Stimulated activated CD8-positive, alpha-beta memory T cell treated with anti-CD3 and anti-CD28 coated beads, Interleukin-12 subunit alpha, Interleukin-12 subunit beta, amount 100 ng/mL, for 4 hours (primary cell): ENCODE measurements at places on chromosomes 7 and 10.

- no peak for DNase-seq
Measured at GRCh38 chr7:7519056-7519455, 16.6 kb downstream of the COL28A1 start.

DNA sequence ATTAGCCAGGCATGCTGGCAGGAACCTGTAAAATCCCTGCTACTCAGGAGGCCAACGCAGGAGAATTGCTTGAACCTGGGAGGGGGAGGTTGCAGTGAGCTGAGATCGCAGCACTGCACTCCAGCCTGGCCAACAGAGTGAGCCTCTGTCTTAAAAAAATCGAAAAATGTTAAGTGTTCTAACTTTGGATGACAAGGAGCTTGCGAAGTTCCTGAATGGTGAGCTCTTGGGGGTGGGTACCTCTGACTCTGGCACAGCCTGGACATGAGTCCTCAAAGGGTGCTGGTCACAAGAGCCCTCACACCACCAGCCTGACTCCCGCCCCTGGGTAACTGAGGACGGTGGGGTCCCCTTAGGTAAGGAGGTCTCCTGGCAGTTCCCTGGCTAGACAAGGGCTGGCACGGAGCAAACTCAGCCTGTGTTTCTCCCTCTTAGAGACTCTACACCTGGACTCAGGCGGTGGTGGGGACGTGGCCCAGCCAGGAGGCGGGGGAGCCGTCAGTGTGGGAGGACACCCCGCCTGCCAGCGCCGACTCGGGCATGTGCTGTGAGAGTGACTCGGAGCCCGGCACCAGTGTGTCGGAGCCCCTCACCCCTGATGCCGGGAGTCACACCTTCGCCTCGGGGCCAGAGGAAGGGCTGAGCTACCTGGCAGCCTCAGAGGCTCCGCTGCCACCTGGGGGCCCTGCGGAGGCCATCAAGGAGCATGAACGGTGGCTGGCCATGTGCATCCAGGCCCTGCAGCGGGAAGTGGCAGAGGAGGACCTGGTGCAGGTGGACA, 24.1 kb downstream of the AMZ1 start:
- no peak for DNase-seq

DNA sequence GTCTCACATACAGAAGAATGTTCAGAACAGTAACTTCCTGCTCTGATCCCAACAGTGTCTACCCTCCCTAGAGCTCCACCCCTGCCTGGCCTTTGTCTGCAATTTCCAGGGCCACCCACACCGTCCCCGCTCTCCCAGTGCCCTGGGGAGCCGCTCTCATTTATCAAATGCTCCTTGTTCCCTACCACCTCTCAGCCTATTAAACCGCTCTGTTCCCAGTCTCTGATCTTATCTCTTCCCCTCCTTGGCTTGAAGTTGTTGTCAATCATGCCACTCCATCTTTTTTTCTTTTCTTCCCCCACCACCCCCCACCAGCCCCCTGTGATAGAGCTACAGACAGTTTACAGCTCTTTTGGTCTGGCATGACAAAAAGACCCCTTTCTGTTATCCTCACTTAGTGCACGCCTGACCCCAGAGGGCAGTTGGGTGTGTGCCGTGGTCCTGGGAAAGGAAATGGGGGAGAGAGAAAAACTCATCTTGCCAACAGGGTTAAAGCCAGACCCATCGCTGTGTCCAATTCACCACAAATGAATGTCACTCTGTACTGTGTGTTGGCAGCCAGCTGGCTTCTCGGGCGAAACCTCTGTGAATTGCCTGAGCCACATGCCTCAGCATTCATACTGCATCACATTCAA, 28.8 kb upstream of the HECTD2 start:
- DNase-seq: no peak

GRCh38 chr7:150787321-150788281, 12.6 kb downstream of the TMEM176B start:
- DNase-seq: no peak
